ENCODE measurements at places on chromosomes 2 and 18. TPM values are rescaled to one million over a fixed set of nuclear protein-coding genes. Genes with fewer than 3 reads are reported as not detected.

The DLX1 gene
- total RNA-seq: not detected

The NCL gene
- 295 TPM for total RNA-seq

The BUB1 gene
- 4.8 TPM for total RNA-seq

The CHAC2 gene
- total RNA-seq: 1.6 TPM

The EPB41L5 gene
- 93.7 TPM for total RNA-seq

DNA sequence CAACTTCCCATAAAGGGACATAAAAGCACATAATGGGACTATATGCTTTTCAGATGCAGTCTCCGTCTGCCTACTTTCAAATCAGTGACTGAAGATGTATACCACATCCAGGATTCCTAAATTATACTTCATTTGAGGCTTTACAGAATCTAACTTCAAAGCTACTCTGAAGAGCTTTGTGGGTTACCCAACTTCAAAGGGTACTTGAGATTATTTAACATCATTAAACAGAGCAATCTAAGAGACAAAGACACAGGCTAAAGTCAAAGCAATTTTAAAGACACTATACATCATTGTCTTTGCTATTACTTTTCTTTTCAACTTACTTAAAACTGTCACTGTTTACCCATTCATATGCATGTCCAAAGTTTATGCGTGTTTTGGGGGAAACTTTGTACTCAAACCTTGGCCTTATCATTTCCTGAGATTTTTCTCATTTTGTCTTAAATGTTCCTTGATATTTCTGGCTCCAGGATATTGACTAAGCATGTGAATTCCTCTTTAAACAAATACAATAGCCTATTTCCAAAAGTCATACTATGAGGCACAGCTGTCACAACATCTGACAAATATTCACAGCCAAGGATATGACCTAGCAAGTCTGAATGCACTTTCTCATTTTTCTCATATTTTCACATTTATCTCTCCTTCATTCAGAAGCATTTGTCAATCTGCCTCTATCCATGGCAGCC lies 1985.1 kb upstream of the PIK3C3 start:
- H3K4me3 ChIP-seq: no peak overlapping the region
- H3K36me3 ChIP-seq: no peaks in the 10 kb centered on the region
- H3K27ac ChIP-seq: no peak overlapping the region
- no peaks in the 10 kb centered on the region for H3K4me1 ChIP-seq
- H3K27me3 ChIP-seq: no peaks in the 10 kb centered on the region

GRCh38 chr2:32810909-32811495 lies 135.8 kb upstream of the LTBP1 start:
- no peak overlapping the region for H3K4me3 ChIP-seq
- H3K4me1 ChIP-seq: no peaks in the 10 kb centered on the region
- no peak overlapping the region for H3K27ac ChIP-seq
- H3K27me3 ChIP-seq: no peaks in the 10 kb centered on the region
- no peak for DNase-seq
- H3K36me3 ChIP-seq: no peaks in the 10 kb centered on the region

DNA sequence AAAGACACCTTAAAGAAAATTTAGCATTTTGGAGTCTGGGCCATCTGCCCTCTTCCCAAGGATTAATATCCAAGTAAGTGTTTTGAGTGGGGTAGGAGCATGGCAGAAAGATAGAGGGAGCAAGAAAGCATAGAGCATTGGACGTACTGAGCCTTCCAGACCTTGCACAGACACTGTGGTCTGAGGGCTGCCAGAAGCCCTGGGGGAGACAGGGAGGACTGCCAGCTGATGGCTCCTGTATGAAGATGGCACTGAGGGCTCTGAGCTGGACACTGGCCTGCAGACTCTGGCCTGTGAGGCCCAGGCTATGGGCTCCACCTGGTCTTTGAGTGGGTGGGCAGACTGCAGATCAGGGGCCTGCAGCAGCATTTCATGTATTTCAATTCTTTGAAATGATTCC lies 2.9 kb upstream of the PKDCC start:
- peaks cover 10% of the 10 kb centered on the region for H3K27me3 ChIP-seq
- DNase-seq: no peak
- no peak overlapping the region for H3K4me3 ChIP-seq
- no peak overlapping the region for H3K27ac ChIP-seq
- H3K36me3 ChIP-seq: no peaks in the 10 kb centered on the region

DNA sequence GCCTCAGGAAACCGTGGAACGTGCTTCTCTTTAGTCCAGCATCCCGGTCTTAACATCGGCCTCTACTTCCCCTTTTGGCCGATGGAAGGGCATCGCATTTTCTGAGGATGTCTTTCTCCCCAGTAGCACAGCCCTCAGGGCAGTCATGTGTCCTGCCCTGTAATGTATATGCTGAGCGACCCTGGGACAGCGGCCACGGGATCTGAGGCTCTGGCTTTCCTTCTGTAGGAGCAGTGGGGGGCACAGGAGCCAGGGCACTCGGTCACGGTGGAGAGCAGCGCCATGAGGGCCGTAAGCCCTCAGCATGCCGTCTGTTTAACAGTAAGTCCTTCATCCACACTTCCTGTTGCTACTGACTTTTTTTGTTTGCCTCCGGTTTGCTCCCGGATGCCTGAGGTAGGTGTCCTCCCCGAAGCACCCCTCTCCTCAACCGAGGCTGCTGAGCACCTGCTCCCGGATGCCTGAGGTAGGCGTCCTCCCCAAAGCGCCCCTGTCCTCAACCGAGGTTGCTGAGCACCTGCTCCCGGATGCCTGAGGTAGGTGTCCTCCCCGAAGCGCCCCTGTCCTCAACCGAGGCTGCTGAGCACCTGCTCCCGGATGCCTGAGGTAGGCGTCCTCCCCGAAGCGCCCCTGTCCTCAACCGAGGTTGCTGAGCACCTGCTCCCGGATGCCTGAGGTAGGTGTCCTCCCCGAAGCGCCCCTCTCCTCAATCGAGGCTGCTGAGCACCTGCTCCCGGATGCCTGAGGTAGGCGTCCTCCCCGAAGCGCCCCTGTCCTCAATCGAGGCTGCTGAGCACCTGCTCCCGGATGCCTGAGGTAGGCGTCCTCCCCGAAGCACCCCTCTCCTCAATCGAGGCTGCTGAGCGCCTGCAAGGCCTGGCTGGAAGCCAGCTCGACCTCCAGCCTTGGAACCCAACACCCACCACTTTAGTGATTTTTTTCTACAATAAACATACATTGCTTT lies 169.3 kb downstream of the HDAC4 start:
- H3K4me1 ChIP-seq: peaks cover 55% of the 10 kb centered on the region
- no peak for DNase-seq
- no peaks in the 10 kb centered on the region for H3K27me3 ChIP-seq
- peak overlapping the region; percentile 66 for H3K27ac ChIP-seq
- no peaks in the 10 kb centered on the region for H3K36me3 ChIP-seq

- no peak for DNase-seq
- no peaks in the 10 kb centered on the region for H3K36me3 ChIP-seq
- H3K27me3 ChIP-seq: no peaks in the 10 kb centered on the region
- no peaks in the 10 kb centered on the region for H3K4me1 ChIP-seq
These were observed 550.5 kb downstream of the SPAG16 start for GRCh38 chr2:213834746-213835145.

DNA sequence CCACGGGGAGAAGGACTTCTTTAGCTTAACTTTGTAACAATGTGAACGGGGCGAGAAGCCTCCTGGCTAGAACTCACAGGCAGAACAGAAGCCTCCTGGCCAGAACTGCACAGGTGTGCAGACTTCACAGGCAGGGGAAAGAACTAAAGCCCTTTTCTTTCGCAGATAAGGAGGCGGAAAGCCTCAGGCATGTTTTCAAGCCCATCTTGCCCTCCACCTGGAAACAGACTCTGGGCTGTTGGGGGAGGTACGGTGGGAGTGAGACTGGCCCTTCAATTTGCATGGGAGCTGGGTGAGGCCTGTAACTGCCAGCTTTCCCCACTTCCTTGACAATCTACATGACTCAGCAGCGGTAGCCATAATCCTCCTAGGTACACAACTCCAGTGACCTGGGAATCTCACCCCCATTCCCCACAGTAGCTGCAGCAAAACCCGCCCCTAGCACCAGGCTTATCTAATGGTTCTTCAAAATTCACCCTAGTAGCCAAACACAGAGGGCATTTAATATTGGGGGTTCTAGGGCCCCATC lies 22.9 kb upstream of the ABCA12 start:
- no peak overlapping the region for H3K27ac ChIP-seq
- H3K36me3 ChIP-seq: no peaks in the 10 kb centered on the region
- no peaks in the 10 kb centered on the region for H3K4me1 ChIP-seq
- no peak overlapping the region for H3K4me3 ChIP-seq

DNA sequence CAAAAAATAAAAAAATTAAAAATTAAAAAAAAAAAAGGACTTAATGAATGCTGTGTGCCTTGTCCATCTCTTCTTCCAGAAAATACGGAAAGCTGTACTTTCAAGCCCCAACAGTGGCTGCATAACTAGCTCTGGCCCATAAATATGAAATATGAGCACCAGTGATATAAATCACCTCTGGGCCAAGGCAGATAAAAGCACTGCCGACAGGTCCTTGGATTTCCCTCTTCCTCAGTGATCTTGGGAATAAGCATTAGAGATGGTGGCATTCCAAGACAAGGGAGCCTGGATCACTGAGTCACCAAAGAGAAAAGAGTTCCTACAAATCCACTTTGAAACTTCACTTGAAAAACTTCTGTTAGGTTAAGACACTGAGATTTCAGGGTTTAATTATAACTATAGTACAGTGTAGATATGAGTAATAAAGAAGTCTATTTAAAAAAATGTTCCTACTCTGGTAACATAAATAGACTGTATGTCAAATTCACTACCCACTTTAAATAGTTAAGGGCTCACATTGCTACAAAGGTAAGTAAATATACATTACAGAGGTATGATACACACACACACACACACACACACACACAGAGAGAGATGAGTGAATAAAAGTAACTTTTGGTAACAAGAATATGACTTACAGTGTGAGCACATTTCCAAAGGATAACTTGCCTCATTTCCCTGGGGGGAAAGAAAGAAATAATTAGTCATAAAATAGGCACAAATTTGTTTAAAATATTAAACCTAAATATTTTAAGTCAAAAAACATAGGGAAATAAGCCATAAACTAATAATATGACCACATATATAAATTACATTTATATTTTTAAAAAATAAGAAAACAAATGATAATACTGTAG lies 35.6 kb downstream of the PPP3R1 start:
- H3K36me3 ChIP-seq: peaks cover 7% of the 10 kb centered on the region
- no peak overlapping the region for H3K4me3 ChIP-seq
- H3K27ac ChIP-seq: no peak overlapping the region
- H3K27me3 ChIP-seq: no peaks in the 10 kb centered on the region
- DNase-seq: no peak

DNA sequence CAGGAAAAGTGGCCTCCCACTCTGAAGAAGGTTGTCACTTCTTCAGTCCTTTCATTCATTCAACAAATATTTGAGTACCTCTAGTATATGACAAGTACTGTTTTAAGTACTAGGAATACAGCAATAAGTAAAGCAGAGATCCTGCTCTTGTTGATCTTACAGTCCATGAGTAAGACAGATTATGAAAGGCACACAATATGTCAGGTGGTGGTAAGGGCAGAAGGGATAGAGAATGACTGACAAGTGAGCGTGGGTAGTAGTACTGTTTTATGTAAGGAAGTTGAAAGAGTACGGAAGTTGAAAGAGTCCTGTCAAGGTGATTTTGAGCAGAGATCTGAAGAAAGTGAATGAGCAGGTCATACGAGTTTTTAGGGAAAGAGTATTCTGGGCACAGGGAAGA lies 111.3 kb downstream of the GALNT1 start:
- H3K27me3 ChIP-seq: no peaks in the 10 kb centered on the region
- H3K4me1 ChIP-seq: no peaks in the 10 kb centered on the region
- DNase-seq: no peak
- no peak overlapping the region for H3K27ac ChIP-seq
- H3K36me3 ChIP-seq: peaks cover 33% of the 10 kb centered on the region
- H3K4me3 ChIP-seq: no peak overlapping the region

GRCh38 chr2:31270131-31270530 lies 36.2 kb downstream of the EHD3 start:
- no peaks in the 10 kb centered on the region for H3K27me3 ChIP-seq
- no peaks in the 10 kb centered on the region for H3K36me3 ChIP-seq
- no peak overlapping the region for H3K4me3 ChIP-seq
- H3K4me1 ChIP-seq: no peaks in the 10 kb centered on the region
- DNase-seq: no peak

GRCh38 chr2:569681-570080 lies 107.5 kb downstream of the TMEM18 start:
- no peak overlapping the region for H3K4me3 ChIP-seq
- no peaks in the 10 kb centered on the region for H3K4me1 ChIP-seq
- no peak for DNase-seq
- H3K27ac ChIP-seq: no peak overlapping the region
- no peaks in the 10 kb centered on the region for H3K36me3 ChIP-seq

DNA sequence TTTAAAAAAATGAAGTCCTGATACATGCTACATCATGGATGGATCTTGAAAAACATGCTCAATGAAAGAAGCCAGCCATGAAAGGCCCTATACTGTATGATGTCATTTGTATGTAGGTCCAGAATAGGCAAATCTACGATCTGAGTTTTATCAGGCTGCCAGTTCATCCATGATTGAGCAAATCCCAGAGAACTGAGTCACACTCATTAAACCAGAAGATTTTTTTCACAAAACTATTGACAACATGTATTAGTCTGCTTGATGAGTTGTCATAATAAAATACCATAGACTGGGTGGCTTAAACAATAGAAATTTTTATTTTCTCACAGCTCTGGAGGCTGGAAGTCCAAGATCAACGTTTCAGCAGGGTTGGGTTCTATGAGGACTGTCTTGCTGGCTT lies 130.7 kb downstream of the MREG start:
- peaks cover 3% of the 10 kb centered on the region for H3K4me1 ChIP-seq
- no peaks in the 10 kb centered on the region for H3K27me3 ChIP-seq
- H3K36me3 ChIP-seq: no peaks in the 10 kb centered on the region
- DNase-seq: no peak
- H3K27ac ChIP-seq: no peak overlapping the region
- no peak overlapping the region for H3K4me3 ChIP-seq

DNA sequence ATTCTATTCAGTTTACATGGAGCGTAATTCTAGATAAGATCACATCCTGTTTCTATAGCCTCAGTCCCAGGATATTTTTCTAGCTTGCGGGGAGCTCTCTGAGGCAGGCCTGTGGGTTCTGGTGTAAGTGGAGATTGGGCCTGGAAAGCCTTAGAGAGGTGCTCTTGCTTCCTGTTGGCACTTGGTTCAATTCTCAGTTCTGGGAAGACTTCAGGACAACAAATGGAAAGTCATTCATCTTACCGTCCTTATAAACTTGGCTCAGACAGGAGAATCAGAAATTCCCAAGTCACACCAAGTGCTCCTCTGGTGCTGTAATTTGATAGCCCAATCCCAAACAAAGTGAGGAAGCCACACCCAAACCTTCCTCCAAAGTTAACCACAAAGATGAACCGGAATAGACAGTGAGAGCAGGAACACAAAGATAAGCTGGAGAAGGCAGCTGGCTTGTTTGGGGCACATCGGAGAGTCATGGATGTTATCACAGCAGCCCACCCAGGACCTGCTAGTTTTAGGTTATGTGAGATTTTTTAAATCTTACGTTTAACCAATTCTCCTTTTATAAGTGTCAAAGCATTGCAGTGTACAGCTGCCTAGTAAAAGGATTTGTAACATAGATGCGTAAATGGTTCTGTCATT lies 144.3 kb upstream of the MAP3K20 start:
- H3K27ac ChIP-seq: peak overlapping the region; percentile 34
- no peaks in the 10 kb centered on the region for H3K27me3 ChIP-seq
- DNase-seq: no peak
- H3K4me1 ChIP-seq: peaks cover 21% of the 10 kb centered on the region

- H3K27ac ChIP-seq: no peak overlapping the region
- no peak overlapping the region for H3K4me3 ChIP-seq
- H3K4me1 ChIP-seq: no peaks in the 10 kb centered on the region
- DNase-seq: no peak
- no peaks in the 10 kb centered on the region for H3K27me3 ChIP-seq
These were observed 1069.2 kb upstream of the CHAC2 start for GRCh38 chr2:52698408-52698807.

GRCh38 chr2:62313449-62314227 lies 117.7 kb downstream of the B3GNT2 start:
- no peak overlapping the region for H3K27ac ChIP-seq
- H3K36me3 ChIP-seq: no peaks in the 10 kb centered on the region
- no peak for DNase-seq
- no peak overlapping the region for H3K4me3 ChIP-seq

Measured in lower lobe of right lung (tissue), 2 donors.